ENCODE measurements at places on chromosomes 6 and 20.

DNA sequence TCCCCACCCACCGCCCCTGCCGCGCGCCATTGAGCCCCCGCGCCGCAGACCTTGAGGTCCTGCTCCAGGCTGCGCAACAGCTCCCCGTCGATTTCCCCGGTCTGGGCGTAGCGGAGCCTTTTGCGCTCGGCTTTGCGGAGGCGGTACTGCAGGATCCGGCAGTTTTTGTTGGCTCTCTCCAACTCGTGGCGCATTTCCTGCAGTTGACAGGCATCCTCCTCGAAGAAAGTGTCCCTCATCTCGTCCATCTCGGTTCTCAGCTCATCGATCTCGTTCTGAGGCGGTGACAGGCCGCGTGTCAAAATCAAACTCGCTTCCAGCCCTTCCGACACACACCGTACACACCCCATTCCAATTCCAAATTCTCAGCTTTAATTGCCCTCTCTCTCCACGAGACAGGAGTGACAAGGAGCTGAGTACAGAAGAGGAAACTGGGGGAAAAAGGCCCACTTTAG, 4.3 kb downstream of the MTCL3 start:
- peak; percentile 44 for DNase-seq

- DNase-seq: no peak
These were observed 16.0 kb downstream of the ACSS1 start for GRCh38 chr20:25041813-25042530.

GRCh38 chr6:82917346-82918064, 148.1 kb downstream of the UBE3D start:
- DNase-seq: no peak

GRCh38 chr20:20950620-20951019, 155.5 kb downstream of the LINC00237 start:
- DNase-seq: no peak

DNA sequence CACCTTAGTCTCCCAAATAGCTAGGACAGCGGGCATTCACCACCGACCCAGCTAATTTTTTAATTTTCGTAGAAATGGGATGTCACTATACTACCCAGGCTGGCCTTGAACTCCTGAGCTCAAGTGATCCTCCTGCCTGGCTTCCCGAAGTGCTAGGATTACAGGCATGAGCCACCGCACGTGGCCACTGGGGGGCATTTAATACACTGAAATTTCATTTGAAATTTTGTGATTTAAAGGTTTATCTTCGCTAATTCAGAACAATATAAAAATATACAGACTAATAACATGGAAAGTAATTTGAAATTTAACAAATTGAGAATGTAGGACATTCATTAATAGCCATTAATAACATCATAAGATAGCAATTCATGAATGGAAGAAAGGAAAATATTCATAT, 20.5 kb upstream of the TBC1D32 start:
- DNase-seq: no peak

- no peak for DNase-seq
These were observed 82.2 kb upstream of the SLC2A12 start for GRCh38 chr6:134134654-134135053.

Data from stimulated activated CD4-positive, alpha-beta T cell treated with anti-CD3 and anti-CD28 coated beads, Interleukin-12 subunit alpha, Interleukin-12 subunit beta, amount 100 ng/mL, for 48 hours (primary cell).